ENCODE measurements at places on chromosomes 7 and 10.

DNA sequence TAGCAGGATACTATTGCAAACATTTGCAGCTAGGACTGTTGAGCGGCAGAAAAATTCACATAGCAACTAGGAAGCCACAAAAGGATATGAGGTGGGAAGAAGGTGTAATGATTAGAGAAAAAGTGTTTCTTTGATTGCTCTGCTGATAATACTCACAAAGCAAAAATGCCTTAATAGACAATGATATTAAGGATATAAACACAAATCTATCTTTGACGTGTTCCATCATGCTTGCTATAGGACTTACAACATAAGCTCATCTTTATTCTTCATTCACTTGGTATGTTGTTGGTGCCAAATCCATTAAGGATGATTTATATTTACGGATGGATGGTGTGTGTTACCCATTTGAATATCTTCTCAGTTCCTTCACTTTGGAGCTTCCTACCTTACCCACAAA, 309.3 kb downstream of the GPR37 start:
- DNase-seq, result no peak

- peak; percentile 60 for DNase-seq
Observed at GRCh38 chr10:113305871-113306270, 247.0 kb upstream of the HABP2 start.

- peak; percentile 57 for DNase-seq
Observed at GRCh38 chr10:79241990-79242619, 105.2 kb upstream of the PPIF start.

- no peak for DNase-seq
Observed at GRCh38 chr10:3654980-3655379, 130.0 kb downstream of the KLF6 start.

- DNase-seq, result no peak
Observed at GRCh38 chr7:106480161-106480579, 180.8 kb downstream of the CCDC71L start.

DNA sequence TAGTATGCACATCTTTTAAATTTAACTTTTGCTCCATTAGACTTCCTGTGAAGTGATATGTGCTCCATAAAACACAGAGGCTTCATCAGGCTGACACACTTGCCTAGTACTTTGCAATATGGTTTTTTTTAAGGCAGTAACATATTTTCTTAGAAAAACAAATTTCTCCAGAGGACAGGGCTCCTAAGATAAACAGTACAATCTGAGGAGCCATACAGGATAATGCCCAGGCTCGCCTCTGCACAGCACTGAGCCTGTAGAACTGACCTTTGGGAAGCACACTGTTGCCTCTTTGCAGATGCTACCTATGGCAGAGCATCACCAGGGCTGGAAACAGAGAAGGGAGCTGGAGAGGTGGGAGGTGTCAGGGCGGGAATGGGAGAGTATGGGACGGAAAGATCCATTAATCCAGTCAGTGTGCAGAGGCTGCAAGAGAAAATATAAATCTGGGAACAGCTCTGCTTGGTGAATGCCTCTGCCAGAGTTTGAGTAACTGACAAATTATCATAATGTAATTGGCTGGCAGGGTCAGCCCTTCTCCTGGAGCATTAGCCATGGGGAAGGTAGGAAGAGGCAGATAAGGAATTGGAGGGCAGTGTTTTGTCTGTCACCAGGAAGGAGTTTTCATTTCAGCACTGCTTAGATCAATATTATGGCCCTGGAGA, 132.3 kb downstream of the CREB5 start:
- no peak for DNase-seq

DNA sequence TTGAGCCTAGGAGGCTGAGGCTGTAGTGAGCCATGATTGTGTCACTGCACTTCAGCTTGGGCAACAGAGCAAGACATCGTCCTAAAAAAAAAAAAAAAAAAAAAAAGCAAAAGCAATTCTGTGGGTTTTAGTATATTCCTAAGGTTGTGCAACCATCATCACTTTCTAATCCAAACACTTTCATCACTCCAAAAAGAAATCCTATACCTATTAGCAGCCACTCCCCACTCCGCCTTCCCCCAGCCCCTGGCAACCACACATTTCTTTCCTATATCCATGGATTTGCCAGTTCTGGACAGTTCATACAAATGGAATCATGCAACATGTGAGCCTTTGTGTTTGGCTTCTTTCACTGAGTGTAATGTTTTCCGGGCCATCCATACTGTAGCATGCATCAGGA, 20.4 kb downstream of the ZAN start:
- DNase-seq, result no peak

GRCh38 chr7:121486590-121486989, 90.5 kb upstream of the FAM3C start:
- no peak for DNase-seq

DNA sequence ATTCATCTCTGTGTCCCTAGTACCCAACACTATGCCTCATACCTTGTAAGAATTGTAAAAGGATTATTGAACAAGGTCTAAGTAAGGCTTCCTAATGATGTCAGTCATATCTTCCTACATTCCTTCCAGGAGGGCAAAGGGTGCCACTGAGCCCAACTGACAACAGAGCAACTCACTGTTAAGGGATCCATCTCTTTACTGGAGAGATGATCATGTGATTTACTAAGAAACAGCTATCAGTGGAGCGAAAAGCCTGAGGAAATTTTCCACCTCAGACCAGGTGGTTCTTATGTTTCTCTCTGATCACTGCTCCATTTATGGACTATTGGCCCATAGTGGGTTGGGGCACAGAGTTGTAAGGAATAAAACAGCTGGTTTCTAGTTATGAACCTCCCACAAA, 38.9 kb upstream of the CNNM1 start:
- no peak for DNase-seq

DNA sequence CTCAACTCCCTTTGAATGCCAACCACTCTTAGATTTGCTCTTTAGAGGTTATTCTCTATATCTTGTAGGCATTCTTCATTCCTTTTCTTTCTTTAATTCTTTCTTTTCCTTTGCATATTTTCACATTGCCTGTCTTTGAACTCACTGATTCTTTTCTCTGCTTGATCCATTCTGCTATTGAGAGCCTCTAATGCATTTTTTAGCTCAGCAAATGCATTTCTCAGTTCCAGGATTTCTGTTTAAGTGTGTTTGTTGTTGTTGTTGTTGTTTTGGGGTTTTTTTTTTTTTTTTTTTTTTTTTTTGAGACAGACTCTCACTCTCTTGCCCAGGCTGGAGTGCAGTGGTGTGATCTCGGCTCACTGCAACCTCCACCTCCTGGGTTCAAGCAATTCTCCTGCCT, 71.6 kb downstream of the FBXL13 start:
- DNase-seq, result no peak

- peak; percentile 35 for DNase-seq
Observed at GRCh38 chr10:77888356-77888703, 38.2 kb downstream of the DLG5 start.

DNA sequence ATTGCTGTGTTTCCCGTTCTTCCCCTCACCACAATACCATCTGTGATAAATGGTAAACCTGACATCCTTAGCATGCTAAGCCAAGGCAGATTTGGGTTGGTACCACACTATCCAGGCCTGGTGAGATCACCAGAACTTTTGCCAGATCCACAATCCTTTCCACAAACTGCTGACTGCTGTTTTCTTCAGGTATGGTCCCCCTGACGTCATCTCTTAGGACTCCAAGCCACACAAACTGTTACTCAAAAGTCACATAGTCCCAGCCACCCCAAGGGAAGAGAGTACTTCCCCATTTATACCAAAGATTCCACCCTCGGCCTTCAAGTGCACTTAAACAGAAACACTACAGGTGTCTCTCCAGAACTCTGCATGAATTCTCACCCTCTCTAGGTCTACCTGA, 34.8 kb downstream of the SLC25A13 start:
- DNase-seq, result no peak

- peak; percentile 48 for DNase-seq
Observed at GRCh38 chr10:99431190-99431760, 851 bp upstream of the GOT1 start.

- DNase-seq, result no peak
Observed at GRCh38 chr7:17044396-17044795, 162.6 kb upstream of the AGR3 start.

DNA sequence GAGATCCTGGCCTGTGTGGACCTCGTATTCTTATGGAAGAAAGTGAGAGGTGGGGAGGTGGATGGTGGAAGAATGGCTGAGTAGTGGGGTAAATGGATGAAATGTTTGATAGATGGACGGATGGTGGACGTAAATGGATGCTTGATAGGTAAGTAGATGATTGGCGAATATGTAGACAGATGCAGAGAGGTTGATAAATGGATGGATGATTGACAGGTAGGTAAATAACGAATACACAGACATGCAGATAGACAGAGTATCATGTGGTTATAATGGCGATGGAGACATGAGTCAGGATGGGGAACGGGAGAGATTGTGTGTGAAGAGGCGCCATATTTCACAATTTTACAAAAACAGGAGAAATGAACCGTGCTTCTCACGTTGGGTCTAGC, 219.5 kb downstream of the DIP2C start:
- no peak for DNase-seq

DNA sequence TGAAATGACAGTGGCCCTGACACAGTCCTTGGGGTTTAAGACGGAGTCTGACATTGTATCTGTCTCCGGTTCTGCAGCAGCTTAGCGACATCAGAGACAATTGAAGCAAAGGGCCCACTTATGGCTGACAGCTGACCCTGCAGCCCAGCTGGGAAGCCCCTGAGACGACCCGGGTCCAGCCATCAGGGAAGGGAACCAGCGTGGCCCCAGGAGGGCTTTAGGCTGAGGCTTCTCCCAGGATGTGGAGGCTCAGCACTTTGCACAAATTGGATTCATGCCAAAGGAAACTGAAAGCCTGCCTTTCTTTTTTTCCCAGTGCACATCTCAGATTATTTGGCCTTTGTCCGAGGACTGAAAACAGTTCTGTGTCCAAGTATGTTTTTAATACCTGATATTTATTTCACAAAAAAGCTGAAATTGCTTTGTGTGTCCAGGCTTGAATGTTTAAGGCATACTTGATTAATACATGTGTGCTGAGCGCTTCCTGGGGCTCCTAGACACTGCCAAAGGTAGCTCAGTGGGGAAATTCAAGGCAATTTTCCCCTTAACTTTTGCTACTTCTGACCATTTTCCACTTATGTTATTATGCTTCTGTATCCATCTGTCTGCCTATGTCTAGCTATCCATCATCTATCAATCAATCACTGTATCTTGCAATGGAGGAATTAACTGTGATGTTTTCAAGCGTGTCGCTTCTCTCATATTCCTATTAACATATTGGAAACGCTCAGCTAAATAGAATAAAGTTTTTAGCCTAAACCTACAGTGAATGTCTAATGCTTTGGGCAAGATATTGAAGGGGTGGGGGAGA, 34.8 kb downstream of the KLF6 start:
- DNase-seq, result peak; percentile 65

- no peak for DNase-seq
Observed at GRCh38 chr10:77545585-77545984, 92.0 kb downstream of the KCNMA1 start.

GRCh38 chr10:85868627-85869499, 497.7 kb downstream of the GRID1 start:
- DNase-seq, result no peak

GRCh38 chr10:123570051-123570897, 95.9 kb upstream of the GPR26 start:
- no peak for DNase-seq

DNA sequence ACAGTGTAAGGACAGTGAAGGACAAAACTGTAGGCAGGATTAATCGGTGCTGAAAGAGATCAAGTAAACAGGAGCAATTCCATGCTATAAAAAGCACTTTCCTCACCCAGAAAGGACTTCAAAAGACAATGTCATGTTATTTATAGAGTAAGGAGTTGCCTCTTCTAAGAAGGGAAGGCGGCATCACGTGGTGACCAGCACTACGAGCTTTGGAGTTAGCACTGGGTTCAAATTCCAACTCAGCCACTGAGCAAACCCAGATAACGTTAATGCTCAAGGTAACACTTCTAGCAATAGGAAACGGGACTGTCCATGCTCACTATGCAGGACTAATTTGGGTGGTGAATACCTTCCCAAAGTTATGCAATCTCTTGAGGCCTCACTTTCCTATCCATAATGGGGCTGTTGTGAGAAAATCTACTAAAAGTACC, 715 bp upstream of the PANK1 start:
- DNase-seq, result no peak

DNA sequence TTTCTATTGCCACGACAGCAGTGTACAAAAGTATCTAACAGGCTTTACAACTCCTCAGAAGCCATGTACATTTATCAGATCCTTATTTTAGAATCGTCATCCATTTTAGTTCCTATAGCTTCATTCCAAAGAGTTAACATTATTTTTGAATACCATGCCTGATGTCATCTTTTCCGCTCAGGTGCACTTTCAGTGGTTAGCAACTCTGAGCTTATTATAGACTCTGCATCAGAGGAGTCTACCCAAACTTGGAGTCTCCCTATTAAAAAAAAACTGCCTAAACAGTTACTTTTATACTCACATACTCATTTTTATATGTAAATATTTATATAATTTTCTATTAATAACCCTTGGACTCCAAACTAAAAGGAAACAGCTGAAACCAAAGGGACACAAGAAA, 31.6 kb upstream of the PRSS37 start:
- DNase-seq, result no peak

DNA sequence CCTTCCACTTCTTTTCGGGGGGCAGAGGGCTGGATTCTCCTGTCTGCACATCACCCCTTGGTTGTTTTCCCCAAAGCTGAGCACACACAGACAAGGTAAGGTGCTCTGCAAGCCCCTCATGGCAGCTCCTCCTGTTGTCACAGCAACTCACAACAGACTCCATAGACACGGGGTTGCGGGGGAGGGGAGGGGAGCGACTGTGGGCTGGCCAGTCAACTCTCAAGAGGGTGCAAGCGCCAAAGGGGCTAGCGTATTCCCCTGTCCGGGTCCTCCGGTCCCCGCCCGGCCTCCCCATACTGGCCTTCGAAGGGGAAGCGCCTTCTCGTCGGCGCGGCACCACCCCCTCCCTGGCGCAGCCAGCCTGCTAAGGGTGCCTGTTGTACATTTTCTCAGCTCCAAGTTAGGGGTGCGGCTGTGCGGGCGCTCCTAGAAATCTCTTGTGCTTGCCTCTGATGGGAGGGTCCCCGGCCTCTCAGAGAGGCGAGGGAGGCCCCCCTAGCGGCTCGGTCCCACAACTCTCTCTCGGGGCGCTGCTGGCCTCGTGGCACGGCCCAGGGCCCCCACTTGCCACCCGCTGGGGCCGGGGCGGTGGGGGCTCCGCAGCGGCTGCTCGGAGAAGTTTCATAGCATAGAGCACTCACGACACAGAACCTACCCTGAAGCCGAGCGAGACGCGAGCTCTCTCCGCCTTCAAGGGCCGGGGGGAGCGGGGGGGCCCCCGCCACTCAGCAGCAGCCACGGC, 498 bp downstream of the RHOBTB1 start:
- DNase-seq, result peak; percentile 64

DNA sequence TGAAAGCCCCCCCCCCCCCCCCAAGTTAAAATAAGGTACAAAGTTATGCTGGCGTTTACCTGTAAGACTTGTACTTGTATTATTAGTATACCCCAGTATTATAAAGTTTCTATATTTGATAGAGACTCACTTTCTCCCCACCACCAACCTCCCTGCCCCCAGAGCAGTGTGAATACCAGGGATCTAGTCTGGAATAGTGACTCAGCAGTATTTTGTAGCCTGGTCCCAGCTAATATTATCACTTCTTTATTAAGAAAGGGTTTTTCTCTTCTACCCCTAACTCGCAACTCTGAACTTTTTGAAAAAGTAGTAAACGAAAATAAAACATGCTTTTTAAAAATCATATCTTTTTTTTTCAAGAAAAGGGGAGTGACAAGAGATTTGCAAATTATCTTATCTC, 26.7 kb downstream of the GLI3 start:
- DNase-seq, result no peak

GRCh38 chr7:139673230-139673629, 104.6 kb downstream of the HIPK2 start:
- DNase-seq, result no peak

GRCh38 chr10:29835055-29835454, 200.3 kb upstream of the SVIL start:
- DNase-seq, result peak; percentile 15

- peak; percentile 49 for DNase-seq
Observed at GRCh38 chr10:87750001-87750671, 67.9 kb downstream of the ATAD1 start.
